ENCODE measurements at places on chromosomes 16 and 17.
A peak's percentile ranks its signal among the peaks of the same experiment; 100 is the strongest.

DNA sequence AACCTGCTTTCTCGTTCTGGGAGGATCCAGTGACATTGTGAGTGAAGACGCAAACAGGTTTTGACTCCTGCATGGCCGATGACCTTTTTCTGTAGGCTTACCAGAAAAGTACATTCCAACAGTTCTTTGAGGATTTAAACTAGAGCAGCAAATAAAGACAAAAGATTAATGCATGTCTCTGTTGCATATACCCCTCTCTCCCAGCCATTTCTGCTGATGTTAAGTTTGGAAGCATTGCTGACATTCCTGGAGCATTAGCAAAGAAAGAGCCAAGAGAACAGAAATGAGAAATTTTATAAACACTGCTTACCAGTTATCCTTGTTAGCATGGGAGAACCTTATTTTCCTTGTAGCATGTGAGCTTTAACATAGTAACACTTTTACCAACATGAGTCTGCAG lies 49.3 kb downstream of the SIAH1 start:
- peak; percentile 90 for DNase-seq

DNA sequence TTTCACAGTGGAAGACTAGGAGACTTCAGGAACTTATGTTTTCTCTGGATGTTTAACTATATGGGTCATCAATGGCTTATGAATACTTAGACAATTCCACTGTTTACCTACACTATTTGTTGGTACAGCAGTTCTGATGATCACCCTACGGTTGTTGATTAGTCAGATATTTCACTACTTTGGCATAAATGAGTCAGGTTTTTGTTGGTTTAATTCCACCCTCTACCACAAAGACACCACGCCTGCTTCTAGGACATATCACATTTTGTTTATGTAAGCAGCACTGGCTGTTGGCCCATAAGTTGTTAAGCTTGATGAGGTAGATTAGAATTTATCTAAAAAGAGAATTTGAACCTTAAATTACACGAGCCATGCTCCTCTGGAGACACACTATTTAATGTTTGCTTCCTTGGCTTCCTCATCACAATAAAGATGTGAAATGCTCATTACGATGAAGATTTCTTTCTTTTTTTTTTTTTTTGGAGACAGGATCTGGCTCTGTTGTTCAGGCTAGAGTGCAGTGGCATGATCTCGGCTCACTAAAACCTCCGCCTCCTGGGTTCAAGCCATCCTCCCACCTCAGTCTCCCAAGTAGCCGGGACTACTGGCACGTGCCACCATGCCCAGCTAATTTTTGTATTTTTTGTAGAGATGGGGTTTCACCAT lies 4.3 kb downstream of the GDE1 start:
- DNase-seq = peak; percentile 76

DNA sequence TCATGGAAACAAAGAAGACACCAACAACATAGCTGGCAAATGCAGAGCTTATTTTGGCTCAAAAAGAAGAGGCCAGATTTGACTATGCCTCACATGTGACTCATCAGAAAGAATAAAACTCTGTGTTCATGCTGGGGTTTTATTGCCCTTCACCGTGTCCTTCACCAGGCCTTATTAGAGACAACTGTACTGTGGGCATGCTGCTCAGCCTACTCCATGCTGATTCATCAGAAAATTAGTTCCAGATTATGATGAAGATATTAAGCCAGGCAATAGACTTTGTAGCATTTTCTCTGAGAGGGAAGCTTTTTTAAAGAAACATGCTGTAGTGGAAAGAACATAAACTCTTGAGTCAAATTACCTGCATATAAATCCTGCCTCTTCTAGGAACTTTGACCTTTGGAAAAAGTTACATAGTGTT lies 89.8 kb downstream of the CYB561 start:
- peak; percentile 56 for DNase-seq

- DNase-seq = no peak
Observed at GRCh38 chr17:44253006-44253405, 14.9 kb downstream of the SLC4A1 start.

DNA sequence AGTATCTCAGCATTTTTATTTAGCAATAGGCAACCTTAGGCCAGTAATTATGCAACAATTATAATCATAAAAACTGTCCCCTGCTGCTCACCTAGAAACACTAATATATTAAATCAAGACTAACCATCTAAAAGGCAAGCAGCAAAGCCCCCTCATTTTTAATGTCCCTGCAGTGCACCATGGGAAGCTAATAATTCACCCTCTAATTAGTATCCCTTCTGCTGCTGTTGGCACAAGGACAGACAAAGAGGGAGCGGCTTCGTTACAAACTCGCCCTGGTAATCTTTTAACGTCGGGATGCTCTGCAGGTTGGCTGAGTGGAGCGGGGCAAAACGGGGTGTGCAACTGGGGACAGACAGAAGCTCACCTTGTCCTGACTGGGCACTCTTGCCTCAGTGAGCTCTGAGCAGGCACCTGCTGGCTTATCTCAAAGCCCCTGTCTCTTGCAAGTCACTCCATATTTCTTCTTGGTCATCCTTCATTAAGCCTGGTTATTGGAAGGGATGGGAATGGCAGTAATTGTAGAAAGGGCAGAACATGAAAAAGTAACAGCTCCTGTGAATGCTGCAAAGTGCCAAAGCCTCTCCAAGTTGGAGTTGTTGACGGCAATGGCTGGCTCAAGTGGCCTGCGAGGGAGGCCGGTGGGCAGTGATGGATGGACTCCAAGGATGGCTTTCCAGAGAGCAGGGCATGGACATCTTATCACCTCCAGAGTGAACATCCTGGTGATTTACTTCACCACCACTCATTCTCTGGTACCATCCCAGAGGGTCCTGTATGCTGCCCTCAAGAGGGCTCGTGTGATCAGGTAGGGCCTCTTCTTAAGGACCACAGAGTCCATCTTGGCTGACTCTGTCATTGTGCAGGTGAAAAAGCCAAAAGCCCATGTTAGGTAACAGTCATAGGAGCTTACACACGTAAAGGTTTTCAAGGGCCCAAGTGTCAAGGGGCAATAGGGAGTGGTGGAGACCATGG lies 219.6 kb upstream of the N4BP1 start:
- no peak for DNase-seq

DNA sequence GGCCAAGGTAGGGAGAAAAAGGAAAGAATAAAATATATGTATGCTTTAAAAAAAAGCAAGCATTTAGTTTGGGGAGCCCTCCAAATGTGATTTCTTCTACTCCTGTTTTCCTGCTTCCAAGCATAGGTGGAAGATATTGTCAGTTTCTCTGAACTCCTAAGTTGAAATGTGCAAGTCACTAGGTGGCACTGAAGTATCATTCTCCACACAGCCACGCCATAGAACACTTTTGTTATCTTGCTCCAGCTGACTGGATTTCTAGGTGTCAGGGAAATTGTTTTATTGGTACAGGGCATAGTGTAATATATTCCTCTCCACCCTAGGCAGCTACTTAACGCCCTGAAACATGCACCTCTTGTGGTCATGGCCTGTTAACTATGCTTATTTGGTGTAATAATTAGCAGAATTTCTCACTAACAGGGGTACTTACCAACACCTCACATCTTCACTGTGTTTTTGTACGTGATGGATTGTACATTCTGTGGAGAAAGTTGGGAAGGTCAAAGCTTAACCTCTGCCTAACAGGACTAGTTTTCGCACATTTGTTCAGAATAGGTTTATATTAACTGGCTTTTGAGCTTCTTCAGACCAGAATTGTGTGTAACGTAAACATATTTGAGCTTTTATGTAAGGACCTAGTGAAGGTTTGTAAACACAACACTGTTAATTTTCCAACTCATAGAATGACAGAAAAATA lies 69.3 kb downstream of the FTO start:
- peak; percentile 88 for DNase-seq

DNA sequence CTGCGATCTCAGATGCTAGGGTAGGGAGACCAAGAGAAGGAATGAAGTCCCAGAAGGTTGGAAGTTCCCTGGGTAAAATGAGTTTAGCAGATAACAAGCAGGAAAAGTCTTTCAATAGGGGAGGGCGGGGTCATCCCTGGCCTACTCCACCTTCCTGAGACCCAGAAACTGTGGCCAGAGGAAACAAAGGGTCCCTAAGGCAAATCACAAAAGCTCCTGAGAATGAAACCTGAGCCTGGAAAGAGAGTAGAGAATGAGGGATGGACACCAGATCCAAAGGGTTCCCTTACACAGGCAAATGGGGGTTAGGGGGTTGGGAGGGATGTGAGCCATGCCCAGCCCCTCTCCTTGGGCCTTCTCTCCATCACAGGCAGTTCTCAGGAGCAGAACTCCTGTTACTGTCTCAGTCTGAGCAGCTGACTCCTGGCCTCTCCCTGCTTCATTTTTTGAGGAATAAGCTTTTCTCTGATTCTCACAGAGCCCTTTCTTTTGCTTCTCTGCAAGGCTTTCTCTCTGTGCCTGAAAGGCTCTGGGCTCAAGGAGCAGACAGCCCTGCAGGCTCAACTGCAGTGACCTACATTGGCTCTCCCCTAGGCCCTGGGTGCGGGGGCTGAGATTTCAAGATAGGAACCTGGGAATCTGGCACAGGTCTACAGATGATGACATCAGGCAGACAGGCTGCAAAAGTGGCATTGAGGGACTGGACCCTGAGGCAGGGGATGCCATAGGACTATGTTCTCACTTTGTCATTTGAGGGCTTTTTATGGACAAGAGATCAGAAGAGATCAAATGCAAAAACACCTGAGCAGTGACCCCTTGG lies 9.8 kb upstream of the NR1D1 start:
- peak; percentile 35 for DNase-seq

GRCh38 chr17:18129041-18129502 lies 20.5 kb downstream of the MYO15A start:
- peak; percentile 75 for DNase-seq

GRCh38 chr17:12545877-12546513 lies 119.7 kb upstream of the MYOCD start:
- DNase-seq = peak; percentile 53

- DNase-seq = no peak
Observed at GRCh38 chr17:65047941-65048340, 8.6 kb downstream of the GNA13 start.

DNA sequence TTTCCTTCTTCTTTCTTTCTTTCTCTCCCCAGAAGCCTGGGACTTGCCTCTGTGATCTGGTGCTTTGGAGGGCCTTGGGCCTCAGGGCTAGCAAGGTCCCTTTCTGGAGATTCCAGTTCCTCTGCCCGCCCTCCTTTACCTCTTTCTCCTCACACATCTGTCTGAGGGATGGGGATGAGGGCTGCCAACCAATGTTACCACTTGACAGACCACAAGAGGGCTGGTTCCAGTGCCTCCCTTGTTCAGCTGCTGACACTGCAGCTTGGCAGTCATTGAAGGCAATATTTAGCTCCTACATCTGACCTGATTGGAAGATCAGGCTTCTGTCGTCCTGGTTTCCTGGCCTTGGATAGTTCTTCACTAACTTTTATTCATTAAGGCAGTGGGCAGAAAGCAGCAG lies 3.6 kb upstream of the ZNF652 start:
- DNase-seq = no peak

GRCh38 chr16:6206080-6206479 lies 1108.5 kb upstream of the EEF2KMT start:
- no peak for DNase-seq

DNA sequence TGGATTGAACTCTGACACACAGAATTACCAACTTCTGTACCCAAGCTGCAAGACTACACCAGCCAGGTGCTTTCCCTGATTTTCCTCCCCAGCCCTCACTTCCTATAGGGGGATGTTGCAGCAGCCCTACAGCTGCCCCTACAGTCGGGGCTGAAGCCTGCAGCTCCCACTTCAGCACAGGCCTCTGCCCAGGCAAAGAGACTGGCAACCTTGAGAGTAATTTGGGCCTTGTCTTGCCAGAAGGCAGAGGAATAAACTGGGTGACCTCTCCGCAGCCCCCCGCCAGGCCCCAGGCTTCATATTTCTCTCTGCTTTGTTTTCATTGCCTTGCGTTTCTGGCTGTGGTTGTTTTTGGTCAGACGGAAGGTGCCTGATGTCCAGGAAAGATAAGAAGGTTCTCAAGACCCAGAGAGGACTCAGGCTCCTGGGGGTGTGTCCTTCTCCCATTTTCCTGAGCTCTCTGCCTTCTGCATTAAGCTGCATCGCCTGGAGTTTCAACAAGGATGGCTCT lies 32.0 kb downstream of the SLC6A4 start:
- no peak for DNase-seq

DNA sequence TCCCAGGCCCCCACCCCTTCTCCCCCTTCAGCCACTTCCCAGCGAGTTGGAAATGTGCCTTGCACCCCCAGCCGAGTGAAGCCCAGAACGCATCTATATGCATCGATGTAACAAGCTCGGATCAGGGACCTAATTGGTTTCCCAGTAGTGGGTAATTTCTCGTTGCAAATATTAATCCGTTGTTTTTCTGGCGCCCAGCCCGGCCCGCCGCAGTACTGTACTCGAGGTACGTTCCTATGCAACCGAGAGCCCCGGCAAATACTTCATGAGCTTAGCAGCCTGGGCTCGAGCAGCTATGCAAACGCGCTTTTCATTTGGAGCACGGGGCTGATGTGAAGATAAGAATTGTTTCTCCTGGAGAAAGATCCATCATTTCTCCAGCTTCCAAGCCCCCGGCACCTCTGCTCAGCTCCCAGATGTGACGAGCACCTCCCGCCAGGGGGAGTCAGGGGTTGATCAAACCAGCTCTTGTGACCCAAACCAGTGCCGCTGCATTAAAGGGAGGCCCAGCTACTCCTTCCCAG lies 229.8 kb downstream of the KATNIP start:
- DNase-seq = peak; percentile 59

- peak; percentile 58 for DNase-seq
Observed at GRCh38 chr17:59634632-59635541, 15.2 kb downstream of the CLTC start.

GRCh38 chr16:27228621-27229501 lies 25.5 kb downstream of the KDM8 start:
- no peak for DNase-seq

- DNase-seq = peak; percentile 47
Observed at GRCh38 chr17:43094129-43094835, 30.9 kb downstream of the BRCA1 start.

- DNase-seq = no peak
Observed at GRCh38 chr17:56570199-56570598, 23.3 kb upstream of the NOG start.

DNA sequence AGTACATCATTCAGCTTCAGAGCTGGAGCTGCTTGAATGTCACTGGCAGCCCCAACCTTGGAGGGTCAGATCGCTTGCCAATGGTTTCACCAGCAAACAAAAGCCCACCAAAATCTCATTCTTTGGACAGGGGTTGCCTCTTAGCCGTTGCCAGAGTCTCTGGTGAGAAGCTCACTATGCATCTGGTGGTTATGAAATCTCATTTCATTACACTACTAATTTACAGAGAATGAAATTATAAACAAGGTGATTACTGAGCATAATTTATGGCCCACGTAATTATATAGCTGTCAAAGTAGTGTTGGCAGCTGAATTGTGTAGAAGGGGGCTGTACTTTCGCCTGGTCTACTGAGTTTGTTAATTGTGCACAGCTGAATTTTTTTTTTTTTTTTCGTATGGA lies 688.9 kb upstream of the KIF2B start:
- DNase-seq = no peak

DNA sequence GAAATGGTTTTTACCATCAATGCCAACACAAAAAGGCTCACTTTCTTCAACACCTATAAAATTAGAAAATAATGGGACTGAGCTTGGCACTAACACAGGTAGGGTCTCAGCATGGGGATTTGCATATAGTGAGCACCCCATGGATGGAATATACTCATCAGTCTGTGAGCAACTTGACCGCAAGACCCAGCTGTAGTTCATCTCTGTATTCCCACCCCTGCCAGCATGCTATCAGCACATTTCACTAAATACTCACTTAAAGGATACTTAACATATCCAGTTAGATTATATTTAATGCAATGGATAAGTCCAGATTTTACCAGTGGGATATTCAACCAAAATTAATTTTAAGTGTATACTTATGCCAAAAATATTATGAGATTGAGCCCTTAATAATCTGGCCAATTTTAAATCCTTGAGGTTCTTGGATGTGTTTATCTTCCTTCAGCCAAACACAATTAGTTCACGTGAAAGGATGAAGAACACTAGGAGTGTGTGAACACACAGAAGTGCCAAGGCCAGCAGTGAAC lies 66.7 kb downstream of the C16orf95 start:
- DNase-seq = no peak

All from amniotic epithelial cell (primary cell).